Tracheal epithelial cell (primary cell): ENCODE measurements at places on chromosomes 13 and 19. TPM values are rescaled to one million over a fixed set of nuclear protein-coding genes. Genes with fewer than 3 reads are reported as not detected.

ZGLP1 gene
- 0.21 and 0.48 TPM in 2 replicates for total RNA-seq

RINL gene
- 14.7 and 32.2 TPM in 2 replicates for total RNA-seq

UHRF1 gene
- 3.4 and 9.4 TPM in 2 replicates for total RNA-seq

PPFIA3 gene
- total RNA-seq: 0.85 and 2.9 TPM in 2 replicates

NALCN gene
- 2.4 TPM in 1 of 2 replicates, not detected in the other for total RNA-seq

CRX gene
- not detected in 2 replicates for total RNA-seq

SKA3 gene
- total RNA-seq: 3.8 and 6.0 TPM in 2 replicates

ERF gene
- 20.2 and 33.0 TPM in 2 replicates for total RNA-seq

GRIK5 gene
- total RNA-seq: under 0.01 and 2.4 TPM in 2 replicates

ZNF234 gene
- 5.8 and 6.0 TPM in 2 replicates for total RNA-seq

SMG9 gene
- 3.9 and 7.5 TPM in 2 replicates for total RNA-seq
